ENCODE measurements at places on chromosomes 4 and X. TPM values are rescaled to one million over a fixed set of nuclear protein-coding genes. Genes with fewer than 3 reads are reported as not detected.

Gene HHIP
- 38.3 TPM for total RNA-seq

Gene EMCN
- not detected for total RNA-seq

Gene TNMD
- total RNA-seq = not detected

Gene DDX53
- total RNA-seq = not detected

DNA sequence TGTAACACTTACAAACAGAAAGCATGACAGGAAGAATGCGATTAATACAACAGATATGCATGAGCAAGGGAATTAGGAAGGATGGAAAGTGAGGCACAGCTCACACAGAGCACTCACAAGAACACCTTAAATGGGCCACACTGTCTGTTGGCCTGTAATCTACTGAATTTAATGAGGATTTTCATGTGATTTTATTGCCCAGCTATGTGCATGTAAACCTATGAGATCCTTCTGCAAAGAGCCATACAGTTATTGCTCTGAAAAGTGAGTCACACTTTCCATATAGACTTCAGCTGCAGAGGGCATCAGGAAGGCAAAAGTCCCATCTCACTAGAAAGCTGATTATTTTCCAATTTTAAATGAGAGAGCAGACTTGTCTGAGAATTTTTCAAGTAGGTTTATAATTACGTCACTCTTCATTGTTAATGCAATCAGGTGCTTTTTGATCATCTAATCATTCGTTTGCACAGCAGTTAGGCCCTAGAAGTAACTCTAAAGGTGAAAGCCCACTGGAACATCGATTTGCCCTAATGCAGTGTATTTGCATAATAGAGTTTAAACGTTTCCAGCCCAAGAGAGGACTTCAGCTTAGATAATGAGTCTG, 832.7 kb upstream of the INTU start:
- DNase-seq = no peak
- no peak overlapping the region for H3K27ac ChIP-seq
- H3K4me1 ChIP-seq = peaks cover 16% of the 10 kb centered on the region
- no peak overlapping the region for H3K4me3 ChIP-seq
- no peaks in the 10 kb centered on the region for H3K27me3 ChIP-seq

GRCh38 chr4:15717086-15717485, 14.2 kb downstream of the BST1 start:
- no peaks in the 10 kb centered on the region for H3K27me3 ChIP-seq
- H3K36me3 ChIP-seq = no peaks in the 10 kb centered on the region
- peaks cover 43% of the 10 kb centered on the region for H3K4me1 ChIP-seq
- peak overlapping the region; percentile 62 for H3K27ac ChIP-seq
- no peak for DNase-seq

DNA sequence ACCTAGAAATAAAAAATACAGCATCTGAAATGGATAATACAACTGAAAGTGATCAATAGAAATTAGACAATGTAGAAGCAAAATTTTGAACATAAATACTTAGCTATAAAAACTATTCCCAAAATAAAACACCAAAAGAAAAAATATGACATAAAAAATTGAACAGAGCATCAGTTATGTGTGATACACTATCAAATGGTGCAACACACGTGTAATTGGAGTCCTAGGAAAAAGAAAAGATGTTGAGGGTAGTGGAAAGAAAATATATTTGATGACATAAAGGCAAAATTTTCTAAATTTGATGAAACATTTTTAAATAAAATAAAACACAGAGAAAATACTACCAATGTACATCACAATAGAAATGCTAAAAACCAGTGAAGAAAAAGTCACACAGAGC, 63.1 kb downstream of the NPY2R start:
- H3K4me1 ChIP-seq = no peaks in the 10 kb centered on the region
- no peak overlapping the region for H3K27ac ChIP-seq
- H3K27me3 ChIP-seq = peaks cover 7% of the 10 kb centered on the region
- DNase-seq = no peak
- no peaks in the 10 kb centered on the region for H3K36me3 ChIP-seq

GRCh38 chr4:56745042-56745441, 63.9 kb upstream of the HOPX start:
- H3K36me3 ChIP-seq = no peaks in the 10 kb centered on the region
- DNase-seq = no peak

GRCh38 chr4:99013884-99014523, 18.5 kb downstream of the METAP1 start:
- H3K27me3 ChIP-seq = no peaks in the 10 kb centered on the region
- peaks cover 5% of the 10 kb centered on the region for H3K36me3 ChIP-seq
- peaks cover 8% of the 10 kb centered on the region for H3K4me1 ChIP-seq
- no peak overlapping the region for H3K4me3 ChIP-seq

- peaks cover 37% of the 10 kb centered on the region for H3K36me3 ChIP-seq
- no peak for DNase-seq
- H3K27me3 ChIP-seq = no peaks in the 10 kb centered on the region
- H3K4me1 ChIP-seq = peaks cover 16% of the 10 kb centered on the region
- no peak overlapping the region for H3K4me3 ChIP-seq
- no peak overlapping the region for H3K27ac ChIP-seq
Observed at GRCh38 chr4:107647591-107647990, 72.4 kb downstream of the PAPSS1 start.

DNA sequence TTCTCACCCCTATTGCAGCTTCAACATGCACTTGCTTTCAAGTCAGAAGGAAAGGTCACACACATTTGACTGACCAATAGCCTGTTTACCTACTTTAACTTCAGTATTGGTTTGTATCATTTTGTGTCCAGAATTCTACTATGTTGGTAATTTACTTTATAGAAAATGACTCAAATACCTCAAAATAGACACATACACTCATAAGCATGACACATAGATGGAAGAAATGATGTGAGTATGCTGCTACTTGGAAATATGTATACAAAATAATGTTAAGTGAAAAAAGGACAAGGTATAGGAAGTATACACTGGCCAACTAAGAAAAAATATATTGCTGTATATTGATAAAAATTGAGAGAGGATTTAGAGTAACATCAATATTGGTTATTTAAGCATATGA, 98.8 kb upstream of the CASK start:
- no peaks in the 10 kb centered on the region for H3K36me3 ChIP-seq
- H3K4me1 ChIP-seq = no peaks in the 10 kb centered on the region
- H3K27me3 ChIP-seq = peaks cover 2% of the 10 kb centered on the region
- no peak for DNase-seq
- no peak overlapping the region for H3K4me3 ChIP-seq

DNA sequence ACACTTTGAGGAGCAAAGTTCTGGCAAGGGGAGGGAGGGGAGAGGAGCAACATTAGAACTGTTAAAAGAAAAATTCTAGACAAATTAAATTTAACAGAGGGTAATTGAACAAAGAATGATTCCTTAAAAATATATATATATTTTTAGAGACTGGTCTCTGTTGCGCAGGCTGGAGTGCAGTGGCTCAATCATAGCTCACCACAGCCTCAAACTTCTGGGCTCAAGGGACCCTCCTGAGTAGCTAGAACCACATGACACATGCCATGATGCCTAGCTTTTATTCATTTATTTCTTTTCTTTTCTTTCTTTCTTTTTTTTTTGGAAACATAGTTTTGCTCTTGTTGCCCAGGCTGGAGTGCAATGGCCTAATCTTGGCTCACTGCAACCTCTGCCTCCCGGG, 19.1 kb upstream of the SPINK2 start:
- H3K4me3 ChIP-seq = no peak overlapping the region
- no peak for DNase-seq
- H3K27ac ChIP-seq = no peak overlapping the region
- no peaks in the 10 kb centered on the region for H3K36me3 ChIP-seq
- peaks cover 7% of the 10 kb centered on the region for H3K4me1 ChIP-seq

- H3K4me3 ChIP-seq = no peak overlapping the region
- no peak overlapping the region for H3K27ac ChIP-seq
- DNase-seq = no peak
Observed at GRCh38 chr4:124464836-124465235, 247.7 kb downstream of the ANKRD50 start.

DNA sequence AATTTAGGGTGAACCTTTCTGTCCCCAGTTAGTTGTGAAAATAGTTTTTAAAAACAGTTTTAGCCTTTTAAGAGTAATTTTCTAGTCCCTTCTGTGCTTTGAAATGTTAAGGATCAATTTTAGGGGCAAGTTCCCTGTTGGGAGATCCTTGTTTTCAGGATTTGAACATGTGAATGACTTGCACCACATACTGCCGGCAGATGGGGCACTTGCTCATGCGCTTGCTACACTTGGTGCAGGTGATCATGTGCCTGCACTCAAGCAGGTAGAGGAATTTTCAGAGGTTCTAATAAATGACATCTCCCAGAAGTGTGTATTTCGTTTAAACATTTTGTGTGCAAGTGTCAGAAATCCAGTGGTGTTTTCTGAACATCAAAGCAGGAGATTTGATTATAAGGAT, 195.9 kb downstream of the CHM start:
- DNase-seq = no peak
- H3K27me3 ChIP-seq = peaks cover 13% of the 10 kb centered on the region
- no peak overlapping the region for H3K4me3 ChIP-seq
- no peaks in the 10 kb centered on the region for H3K36me3 ChIP-seq
